Activated T-cell treated with anti-CD3 and anti-CD28 coated beads for 4 hours (primary cell): ENCODE measurements at places on chromosomes 1 and 21.

- DNase-seq: no peak
Observed at GRCh38 chr1:109243860-109244552, 5.3 kb upstream of the CELSR2 start.

DNA sequence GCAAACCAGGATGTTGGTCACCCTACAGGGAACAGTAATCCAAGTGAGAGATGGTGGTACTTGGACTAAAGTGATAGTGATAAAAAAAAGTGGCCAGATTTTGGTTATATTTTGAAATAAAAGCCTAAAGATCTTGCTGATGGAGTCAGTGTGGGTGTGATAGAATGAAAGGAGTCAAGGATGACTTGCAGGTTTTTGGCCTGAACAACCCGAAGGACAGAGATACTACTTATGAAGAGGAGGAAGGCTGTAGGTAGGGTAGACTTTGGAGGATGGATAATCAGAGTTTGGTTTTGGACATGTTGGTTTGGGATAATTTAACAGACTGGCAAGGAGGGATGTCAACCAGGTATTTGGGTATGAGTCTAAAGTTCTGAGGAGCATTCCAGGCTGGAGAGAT lies 1.5 kb upstream of the TEX38 start:
- DNase-seq: no peak

GRCh38 chr1:116855191-116855619 lies 54.5 kb upstream of the PTGFRN start:
- no peak for DNase-seq

- DNase-seq: no peak
Observed at GRCh38 chr1:153642161-153642560, 8.3 kb downstream of the CHTOP start.

- DNase-seq: no peak
Observed at GRCh38 chr1:5368201-5368600, 624.0 kb downstream of the NPHP4 start.

- no peak for DNase-seq
Observed at GRCh38 chr21:42214921-42215320, 4.0 kb upstream of the ABCG1 start.

- no peak for DNase-seq
Observed at GRCh38 chr21:26238646-26239045, 68.1 kb upstream of the APP start.

DNA sequence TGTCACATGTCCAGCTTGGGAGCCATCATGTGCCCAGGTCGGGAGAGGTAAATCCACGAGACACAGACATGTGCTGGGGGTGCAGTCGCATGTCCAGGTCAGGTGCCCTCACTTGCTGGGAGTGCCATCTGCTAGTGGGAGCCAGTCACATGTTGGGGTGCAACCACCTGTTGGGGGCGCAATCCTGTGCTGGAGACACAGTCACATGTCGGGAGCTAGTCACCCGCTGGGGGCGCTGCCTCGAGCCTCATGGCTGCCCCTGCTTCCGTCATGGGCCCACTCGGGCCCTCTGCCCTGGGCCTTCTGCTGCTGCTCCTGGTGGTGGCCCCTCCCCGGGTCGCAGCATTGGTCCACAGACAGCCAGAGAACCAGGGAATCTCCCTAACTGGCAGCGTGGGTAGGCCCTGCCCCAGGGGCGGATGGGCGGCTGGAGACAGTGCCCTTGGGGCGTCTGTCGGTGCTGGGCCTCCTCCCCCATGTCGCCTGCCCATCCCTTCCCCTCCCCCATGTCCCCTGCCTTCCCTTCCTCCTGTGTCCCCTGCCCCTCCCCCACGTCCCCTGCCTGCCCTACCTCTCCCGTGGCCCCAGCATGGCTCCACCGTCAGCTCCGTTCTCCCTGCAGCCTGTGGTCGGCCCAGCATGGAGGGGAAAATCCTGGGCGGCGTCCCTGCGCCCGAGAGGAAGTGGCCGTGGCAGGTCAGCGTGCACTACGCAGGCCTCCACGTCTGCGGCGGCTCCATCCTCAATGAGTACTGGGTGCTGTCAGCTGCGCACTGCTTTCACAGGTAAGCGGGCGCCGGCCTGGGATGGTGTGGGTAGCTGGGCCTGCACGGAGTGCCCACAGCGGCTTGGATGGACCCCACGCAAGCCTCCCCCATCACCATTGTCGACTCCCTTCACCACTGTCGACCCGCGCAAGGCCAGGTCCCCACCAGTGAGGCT lies at the start of gene PRSS38:
Gene PRSS38 (plus strand): TSS at position 208 of the 942 bp plus-strand sequence. CDS start 42 bp downstream, at position 250.
- DNase-seq: no peak

DNA sequence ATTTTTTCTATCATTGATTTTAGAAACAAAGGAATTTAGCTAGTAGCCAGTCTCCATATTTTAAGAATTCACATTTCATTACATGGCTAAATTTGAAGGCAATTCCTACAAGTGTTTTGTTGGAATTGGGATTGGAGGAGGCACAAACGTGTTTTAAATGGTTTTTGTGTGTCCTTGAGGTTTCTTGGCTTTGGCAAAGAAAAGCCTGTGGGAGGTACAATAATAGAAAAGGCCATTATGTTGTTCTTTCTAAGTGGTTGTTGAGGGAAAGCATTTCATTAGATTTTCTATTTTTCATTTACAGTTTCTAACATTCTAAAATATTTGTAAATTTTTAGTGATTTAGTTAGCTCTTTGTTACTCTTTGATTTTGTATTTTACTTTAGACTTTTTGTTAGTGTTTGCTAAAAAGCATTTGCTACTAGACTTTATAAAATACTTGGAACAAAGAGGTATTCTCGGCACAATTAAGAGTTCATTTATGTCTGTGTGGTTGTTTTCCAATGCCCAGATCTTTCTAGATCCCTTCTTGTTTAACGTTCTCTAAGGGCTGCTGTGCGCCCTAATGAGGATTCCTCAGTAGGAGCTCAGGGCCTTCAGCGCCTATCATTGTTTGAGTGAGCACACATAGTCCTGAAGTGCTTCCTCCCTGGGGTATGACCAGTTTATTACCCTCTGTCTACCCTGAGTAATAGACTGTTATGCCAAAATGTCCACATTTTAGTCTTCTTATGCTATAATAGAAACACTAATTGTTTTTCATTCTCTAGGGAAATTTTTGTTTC lies 70.0 kb upstream of the KIAA1614 start:
- no peak for DNase-seq

- no peak for DNase-seq
Observed at GRCh38 chr1:205777994-205778393, 2.7 kb upstream of the RAB29 start.

GRCh38 chr1:113434081-113434873 lies 44.0 kb downstream of the MAGI3 start:
- DNase-seq: no peak

DNA sequence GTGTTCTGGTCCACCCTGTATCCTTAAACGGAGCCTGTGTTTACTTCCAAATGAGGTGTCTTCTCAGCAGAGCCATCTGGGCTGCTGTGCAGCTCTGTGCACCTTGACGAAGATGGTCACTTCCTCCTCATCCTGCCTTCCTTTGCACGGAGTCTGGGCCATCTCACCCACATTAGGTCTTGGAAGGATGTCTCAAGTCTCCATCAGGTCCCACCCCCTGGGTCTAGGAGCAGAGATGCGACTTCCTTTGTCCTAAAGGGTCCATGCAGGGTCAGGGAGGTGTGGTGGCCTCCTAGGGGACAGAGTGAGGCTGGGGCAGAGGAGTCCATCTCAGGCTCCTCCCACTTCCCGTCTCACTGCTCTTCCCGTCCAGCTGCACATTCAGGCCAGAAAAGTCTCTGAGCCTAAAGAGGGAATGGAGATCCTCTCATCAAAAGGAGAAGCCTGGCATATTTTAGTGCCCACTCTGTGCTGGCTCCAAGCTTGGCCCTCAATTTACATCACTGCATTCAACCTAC lies 209.2 kb downstream of the MATN1 start:
- no peak for DNase-seq

- no peak for DNase-seq
Observed at GRCh38 chr1:157442065-157442464, 110.2 kb downstream of the FCRL5 start.

- DNase-seq: no peak
Observed at GRCh38 chr1:37647281-37647680, 12.6 kb upstream of the RSPO1 start.

GRCh38 chr1:959731-960362 lies 537 bp upstream of the KLHL17 start:
- DNase-seq: no peak

DNA sequence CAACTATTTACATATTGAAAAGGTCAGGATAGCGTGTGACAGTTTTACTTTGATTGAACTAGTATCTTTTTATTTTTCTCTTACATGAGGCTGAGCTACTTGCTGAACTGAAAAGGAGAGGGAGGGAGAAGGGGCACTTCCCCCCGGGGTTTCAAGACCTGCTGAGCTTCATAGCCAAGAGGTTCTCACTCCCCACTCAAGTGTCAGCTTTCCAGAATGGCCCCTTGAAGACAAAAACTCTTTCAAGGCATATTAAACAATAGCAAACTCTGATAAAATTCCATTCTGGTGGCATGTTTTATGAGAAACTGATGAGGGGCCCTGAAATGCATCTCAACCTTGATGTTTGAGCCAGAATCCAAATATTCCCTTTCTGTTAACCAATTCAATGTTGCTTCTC lies 143.0 kb downstream of the KAZN start:
- no peak for DNase-seq

GRCh38 chr1:14742181-14742980 lies 143.9 kb downstream of the KAZN start:
- DNase-seq: no peak

- no peak for DNase-seq
Observed at GRCh38 chr1:56908619-56909221, 54.1 kb downstream of the C8A start.

DNA sequence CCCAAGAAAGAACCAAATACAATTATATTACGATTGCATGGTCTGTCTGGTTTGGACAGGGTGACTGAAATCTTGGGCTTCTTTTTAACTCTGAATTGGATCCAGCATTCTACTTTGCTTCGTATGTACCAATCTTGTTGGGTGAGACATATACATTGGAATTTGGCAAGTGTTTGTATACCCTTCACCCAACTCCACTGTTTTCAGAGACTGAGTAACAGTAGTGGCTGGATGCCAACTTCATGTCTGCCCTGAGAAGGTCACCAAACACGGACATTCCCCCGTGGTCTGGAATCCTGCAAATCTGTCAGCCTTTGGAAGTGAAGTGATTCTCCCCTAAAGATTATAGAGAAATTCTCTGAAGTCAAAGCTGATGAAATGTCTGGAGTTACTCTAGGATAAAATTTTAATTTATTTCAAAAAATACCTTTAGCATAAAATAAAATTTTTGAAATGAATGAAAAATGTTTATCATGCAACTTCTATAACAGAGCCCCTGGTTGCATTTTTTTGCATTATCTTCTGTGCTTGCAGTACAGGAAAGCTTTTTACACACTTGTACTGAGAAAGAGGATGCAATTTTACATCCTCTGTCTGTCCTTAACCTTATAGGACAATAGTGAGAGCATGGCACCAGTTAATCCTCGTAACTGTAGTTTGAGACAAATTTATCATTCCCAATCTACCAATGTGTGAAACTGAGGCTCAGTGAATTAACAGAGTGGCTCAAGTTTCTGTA lies 201.8 kb downstream of the DISC1 start:
- no peak for DNase-seq

GRCh38 chr1:167173516-167174184 lies 47.0 kb upstream of the POU2F1 start:
- no peak for DNase-seq

DNA sequence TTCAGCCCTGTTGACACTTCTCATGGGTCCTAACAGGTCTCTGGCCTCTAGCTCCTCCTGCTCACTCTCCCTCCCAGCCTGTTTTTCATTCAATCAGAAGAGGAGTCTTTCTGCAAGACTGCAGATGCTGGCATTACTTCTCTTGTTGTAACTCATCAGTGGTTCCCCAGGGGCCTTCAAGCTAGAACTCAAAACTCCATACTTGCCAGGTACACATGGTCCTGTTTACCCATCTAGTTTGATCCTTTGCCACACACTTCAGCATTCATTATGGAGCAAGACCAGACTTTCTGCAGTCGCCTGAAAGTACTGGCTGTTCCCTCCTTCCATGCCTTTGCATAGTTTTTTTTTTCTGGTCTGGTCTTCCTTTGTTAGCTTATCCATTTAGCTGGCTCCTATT lies 47.9 kb downstream of the SERBP1 start:
- no peak for DNase-seq

GRCh38 chr1:21110163-21110562 lies 66.5 kb downstream of the EIF4G3 start:
- no peak for DNase-seq

GRCh38 chr1:40252601-40253000 lies 4.9 kb downstream of the TMCO2 start:
- DNase-seq: no peak

- DNase-seq: no peak
Observed at GRCh38 chr1:194309697-194310096, 1123.3 kb upstream of the B3GALT2 start.

- DNase-seq: no peak
Observed at GRCh38 chr1:14415396-14415795, 183.1 kb upstream of the KAZN start.

DNA sequence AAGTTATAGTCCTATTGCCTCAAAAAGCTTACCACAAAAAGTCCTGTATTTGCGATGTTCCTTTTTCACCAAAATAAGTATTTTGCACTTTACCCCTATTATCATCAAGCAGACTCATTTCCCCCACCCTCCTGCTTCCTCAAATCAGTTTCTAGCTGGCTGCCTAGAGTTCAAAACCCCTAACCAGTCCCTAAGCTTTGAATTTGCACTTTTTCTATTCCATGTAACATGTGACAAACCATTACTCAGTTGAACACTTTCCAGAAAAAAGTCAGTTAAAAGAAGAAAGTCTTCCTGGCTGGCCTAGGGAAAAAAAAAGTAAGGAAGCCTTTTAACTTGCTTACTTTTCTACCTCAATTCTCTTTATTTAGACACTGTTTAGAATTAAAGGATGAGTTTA lies 8.2 kb downstream of the CEP170 start:
- DNase-seq: no peak

DNA sequence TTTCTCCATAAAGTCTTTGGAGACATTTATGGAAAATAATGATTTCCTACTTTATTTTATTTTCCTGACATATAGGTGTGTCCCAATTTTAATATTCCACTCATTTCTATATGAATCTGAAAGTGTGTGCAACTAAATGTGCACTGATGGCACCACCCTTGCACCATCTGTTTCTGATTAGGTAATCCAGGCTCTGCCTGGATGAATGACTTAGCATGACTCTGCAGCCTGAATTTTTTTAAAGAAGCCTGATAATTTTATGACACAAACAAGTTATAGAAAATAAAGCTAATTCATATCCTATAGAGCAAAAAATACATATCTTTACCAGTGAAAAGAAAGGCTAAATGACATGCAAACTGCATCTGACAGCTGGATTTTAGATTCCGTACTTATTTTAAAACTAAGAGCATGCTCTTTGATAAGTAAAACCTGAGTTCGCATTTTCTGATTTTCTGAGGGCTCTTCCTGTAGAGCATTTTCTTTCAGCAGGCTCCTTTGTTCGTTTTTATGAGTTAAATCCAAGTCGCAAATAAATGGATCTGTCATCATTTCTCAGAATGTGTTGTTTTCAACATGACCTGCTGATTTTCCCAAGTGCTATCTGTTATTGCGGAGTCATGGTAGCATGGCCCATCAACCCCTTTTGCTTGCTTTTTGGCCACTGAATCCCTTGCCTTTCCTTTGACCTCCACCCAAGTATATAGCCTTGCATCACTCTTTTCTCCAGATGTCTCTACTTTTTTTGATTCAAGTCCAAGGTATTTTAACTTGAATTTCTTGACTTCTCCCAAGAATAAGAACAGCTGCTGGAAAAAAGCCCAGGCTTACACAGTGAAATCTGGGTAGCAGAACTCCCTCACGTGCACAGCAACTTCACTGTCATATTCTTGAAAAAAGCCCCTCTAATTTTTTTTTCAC lies 52.8 kb upstream of the LYPLAL1 start:
- DNase-seq: no peak
